NCI-H1092 (cell line): ENCODE measurements at places on chromosomes 6 and 20.

- DNase-seq = no peak
These were observed 10.6 kb downstream of the ACSS2 start for GRCh38 chr20:34887023-34887422.

DNA sequence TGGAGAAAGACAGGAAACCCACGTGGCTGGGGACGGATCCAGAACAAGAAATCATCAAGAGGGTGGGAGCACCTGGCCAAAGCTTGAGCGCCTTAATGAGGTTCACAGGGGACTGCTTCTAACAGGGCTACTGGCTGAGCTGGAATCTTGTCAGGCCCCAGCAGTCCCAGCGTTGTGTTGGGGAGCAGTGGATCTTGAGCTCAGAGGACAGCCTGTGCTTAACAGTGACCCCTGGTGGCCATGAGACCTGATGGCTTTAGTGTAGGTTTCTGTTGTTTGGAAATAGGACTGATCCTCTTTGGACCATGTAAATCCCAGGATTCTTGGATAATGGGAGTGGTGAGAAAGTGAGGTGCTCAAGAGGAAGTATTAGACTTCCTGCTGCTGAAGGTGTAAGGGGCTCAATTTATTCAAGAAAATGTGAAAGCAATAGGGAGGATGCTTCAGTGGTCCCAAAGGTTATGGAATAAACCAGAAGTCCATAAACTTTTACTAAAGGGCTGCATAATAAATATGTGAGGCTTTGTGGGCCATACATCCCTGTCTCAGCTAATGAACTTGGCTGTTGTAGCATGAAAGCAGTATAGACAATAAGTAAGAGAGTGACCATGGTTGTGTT is 216.2 kb downstream of the NFATC2 start:
- no peak for DNase-seq

DNA sequence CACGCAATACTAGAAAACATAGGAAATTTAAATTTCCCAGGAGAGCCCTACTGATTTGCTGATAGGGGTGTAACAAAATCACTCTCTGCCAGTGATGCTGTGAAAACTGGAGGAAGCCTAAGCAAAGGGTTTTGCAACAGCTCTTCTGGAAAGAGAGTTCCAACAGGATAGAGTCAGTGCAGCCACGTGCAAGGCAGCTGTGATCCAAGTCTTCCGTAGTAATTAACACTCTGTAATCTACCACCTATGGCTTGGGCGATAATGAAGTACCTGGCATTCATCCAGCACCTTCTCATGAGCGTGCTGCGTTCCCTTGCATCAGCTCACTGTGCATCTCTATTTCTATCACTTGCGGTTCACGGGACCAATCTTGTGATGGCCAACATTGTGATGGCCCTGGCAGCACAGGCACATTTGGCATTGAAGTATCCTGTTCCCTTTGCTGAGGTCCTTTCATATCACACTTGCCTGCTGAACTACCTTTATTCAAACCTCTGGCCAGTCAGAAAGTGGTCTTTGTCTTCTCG is 48.2 kb downstream of the IRF4 start:
- no peak for DNase-seq

DNA sequence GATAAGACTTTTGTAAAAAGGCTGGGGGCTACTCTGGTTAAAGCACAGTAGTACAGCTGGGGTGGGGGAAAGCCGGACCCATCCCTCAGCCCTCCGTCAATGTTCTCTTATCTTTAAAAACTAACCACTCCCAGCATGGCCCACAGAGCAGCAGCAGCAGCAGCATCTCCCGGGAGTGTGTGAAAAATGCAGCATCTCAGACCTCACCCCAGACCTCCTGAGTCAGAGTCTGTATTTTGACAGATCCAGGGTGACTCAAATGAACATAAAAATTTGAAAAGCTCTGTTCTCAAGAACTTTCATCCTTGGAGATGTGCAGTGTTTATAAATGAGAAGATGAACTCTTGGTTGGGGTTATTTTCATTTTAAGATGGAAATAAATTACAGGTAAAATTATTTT is 277.7 kb upstream of the ECI2 start:
- no peak for DNase-seq

GRCh38 chr6:151652325-151652724 is 155.2 kb upstream of the ESR1 start:
- no peak for DNase-seq

GRCh38 chr6:130577178-130577919 is 211.5 kb downstream of the TMEM200A start:
- no peak for DNase-seq
